ENCODE measurements at places on chromosomes 3 and 15.

- no peak for DNase-seq
Measured at GRCh38 chr3:151552589-151552988, 91.7 kb upstream of the IGSF10 start.

- peak; percentile 77 for DNase-seq
Measured at GRCh38 chr15:45199136-45199810, 11.5 kb upstream of the SHF start.

- no peak for DNase-seq
Measured at GRCh38 chr3:72436863-72437592, 411.2 kb downstream of the SHQ1 start.

DNA sequence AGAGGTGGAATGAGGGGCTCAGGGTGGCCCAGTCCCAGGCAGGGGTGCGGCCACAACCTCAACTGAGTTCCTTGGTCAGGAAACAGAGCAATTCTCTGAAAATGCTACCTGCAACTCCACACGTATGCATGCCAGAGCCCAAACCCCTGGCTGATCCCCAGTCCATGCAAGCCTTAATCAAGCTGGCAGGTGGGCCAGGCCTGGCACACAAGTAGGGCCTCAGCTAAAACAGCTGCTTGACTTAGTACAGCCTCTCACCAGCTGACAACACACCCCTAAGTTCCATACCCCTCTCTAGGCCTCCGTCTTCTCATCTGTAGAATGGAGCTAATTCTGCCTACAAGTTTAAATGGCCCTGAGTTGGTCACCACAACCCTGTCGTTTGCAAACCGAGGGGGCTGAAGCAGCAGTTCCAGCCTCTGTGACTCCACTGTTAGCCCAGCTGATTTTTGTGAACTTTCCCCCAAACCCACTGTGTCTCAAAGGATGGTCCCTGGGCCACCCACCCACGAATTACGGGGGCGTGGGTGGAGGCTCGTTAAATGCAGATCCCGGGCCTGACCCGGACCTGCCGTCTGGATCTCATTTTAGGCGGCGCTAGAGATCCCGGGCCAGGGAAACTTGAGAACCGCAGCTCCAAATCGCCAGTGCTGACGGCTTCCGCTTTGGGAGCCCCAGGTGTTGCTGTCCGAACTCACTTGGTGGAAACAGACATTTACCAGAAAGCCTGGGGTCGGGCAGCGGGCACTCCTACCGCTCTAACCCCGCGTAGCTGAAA is 927 bp downstream of the CHDH start:
- no peak for DNase-seq

DNA sequence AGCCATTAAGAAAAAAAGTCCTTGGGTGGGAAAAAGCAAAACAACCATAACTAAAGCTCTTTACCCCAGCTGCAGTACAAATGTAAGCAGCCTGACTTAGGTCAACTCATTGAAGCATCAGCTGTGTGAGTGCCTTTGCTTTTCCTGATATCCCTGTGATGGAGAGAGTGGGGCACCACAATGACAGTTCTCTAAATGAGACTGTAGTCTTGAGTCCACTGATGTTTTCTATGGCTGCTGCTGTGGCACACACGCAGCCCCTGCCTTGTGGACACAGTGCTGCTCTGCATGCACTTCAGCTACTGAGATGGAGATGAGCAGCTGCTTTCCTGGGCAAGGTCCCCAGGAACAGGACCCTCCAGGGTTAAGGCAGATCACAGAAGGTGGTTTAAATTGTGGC is 173.2 kb downstream of the KCNAB1 start:
- no peak for DNase-seq

DNA sequence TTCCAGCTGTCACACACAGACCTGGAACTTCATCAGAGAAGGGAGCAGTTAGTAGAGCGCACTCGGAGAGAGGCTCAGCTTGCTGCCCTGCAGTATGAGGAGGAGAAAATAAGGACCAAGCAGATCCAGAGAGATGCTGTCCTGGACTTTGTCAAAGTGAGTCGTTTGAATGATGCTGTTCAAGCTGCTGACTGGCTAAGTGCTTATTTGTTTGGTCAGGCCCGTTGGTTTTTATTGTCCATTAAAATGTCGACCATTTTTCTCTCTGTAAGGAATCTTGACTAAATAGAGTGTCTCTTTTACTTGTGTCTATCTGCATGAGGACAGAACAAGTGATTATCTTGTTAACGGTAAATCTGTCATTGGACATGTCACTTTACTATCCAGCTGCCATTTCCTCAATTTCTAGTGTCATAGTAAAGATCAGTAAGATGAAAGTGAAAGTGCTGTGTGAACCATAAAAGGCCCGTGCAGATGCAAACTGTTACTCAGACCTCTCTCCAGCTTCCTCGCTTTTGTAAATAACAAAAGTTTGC is 56.9 kb downstream of the LRCH3 start:
- DNase-seq = no peak
